ENCODE measurements at places on chromosomes 6 and 20.

DNA sequence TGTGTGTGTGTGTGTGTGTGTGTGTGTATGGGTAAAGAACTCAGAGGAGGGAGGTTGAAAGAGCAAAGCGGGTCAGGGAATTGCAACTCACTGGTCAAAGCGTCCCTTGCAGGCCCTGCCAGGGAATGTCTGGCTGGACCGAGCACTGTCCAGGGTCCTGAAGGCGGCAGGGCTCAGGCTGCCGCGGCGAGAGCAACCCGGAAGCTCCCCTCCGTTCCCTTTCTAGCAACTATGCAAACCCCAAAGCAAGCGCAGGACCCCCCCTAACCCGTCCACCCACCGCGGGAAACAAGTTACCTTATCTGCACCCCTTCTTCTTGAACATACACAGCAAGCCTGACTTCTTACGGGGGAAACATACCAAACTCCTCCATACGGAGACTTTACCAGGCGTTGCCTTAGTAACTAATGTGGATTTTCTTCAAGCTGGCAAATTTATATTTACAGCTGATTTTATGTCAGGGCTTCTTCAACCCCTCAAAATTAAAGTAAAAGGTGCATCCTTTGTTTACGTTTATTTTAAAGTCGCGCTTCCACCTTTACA lies 538 bp upstream of the GRM1 start:
- no peak for DNase-seq

GRCh38 chr6:1724616-1725015 lies 114.9 kb downstream of the FOXC1 start:
- no peak for DNase-seq

GRCh38 chr6:134626086-134626485 lies 308.2 kb upstream of the SGK1 start:
- DNase-seq: no peak

DNA sequence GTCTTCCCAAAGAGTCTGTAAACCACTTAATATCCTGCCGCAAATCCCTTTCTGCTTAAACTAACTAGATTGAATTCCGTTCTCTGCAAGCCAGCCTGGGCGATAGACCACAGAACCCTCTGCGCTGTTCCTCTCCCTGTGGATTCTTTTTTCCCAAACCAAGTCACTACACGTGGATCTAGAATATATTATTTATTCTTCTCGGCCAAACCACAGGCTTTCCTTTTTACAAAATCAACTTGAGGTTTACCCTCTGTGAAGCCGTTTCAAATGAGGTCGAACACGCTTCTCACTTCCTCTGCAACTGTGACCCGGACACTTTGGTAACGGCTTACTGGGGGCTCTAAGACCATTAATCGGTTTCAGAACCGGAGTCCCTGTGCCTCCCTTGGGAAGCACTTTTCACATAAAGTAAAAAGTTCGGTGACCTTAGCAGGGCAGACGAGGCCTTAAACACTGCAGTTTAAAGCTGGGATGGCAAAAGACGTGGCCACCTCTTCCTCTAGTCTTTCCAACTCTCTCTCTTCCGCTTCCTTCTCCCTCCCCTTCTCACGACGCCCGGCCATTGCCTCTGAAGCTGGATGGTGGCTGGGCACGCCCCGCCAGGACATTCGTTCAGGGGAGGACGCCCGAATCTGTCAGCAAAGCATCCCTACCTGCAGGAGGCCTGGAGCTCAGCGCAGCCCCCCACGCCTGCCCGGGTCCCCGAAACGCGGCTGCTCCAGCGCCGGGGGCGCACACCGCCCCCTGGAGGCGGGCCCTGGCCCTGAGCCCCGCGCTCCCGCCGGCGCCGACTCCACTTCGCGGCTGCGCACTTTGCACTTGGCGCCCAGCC lies 55.0 kb upstream of the FOXC1 start:
- peak; percentile 57 for DNase-seq
